Liver (tissue), 10 donors: ENCODE measurements at places on chromosomes 7 and 10. TPM values are rescaled to one million over a fixed set of nuclear protein-coding genes. Genes with fewer than 3 reads are reported as not detected.
A peak's percentile ranks its signal among the peaks of the same experiment; 100 is the strongest.

- peaks cover 13% of the 10 kb centered on the region for H3K4me1 ChIP-seq
- peak overlapping the region; percentile 99 for H3K27ac ChIP-seq
- H3K4me3 ChIP-seq, result peak overlapping the region; percentile 89
- no peaks in the 10 kb centered on the region for H3K36me3 ChIP-seq
- no peak for DNase-seq
These were observed 760 bp downstream of the THNSL1 start for GRCh38 chr10:25017154-25017590.

GRCh38 chr10:121846555-121846954 is 81.3 kb downstream of the ATE1 start:
- H3K27me3 ChIP-seq, result no peaks in the 10 kb centered on the region
- H3K4me3 ChIP-seq, result no peak overlapping the region
- DNase-seq, result no peak

- no peaks in the 10 kb centered on the region for H3K4me1 ChIP-seq
- DNase-seq, result no peak
- H3K27ac ChIP-seq, result no peak overlapping the region
- H3K36me3 ChIP-seq, result no peaks in the 10 kb centered on the region
These were observed 21.7 kb downstream of the ABCA13 start for GRCh38 chr7:48192996-48193395.

The TMEM26 gene
- 1.7 TPM for total RNA-seq

GRCh38 chr7:81816312-81816711 is 46.5 kb upstream of the HGF start:
- no peaks in the 10 kb centered on the region for H3K36me3 ChIP-seq
- H3K4me1 ChIP-seq, result no peaks in the 10 kb centered on the region
- DNase-seq, result no peak
- no peak overlapping the region for H3K4me3 ChIP-seq
- no peaks in the 10 kb centered on the region for H3K27me3 ChIP-seq
- H3K27ac ChIP-seq, result no peak overlapping the region
